ENCODE measurements at places on chromosomes 11 and 22.
A peak's percentile ranks its signal among the peaks of the same experiment; 100 is the strongest.

DNA sequence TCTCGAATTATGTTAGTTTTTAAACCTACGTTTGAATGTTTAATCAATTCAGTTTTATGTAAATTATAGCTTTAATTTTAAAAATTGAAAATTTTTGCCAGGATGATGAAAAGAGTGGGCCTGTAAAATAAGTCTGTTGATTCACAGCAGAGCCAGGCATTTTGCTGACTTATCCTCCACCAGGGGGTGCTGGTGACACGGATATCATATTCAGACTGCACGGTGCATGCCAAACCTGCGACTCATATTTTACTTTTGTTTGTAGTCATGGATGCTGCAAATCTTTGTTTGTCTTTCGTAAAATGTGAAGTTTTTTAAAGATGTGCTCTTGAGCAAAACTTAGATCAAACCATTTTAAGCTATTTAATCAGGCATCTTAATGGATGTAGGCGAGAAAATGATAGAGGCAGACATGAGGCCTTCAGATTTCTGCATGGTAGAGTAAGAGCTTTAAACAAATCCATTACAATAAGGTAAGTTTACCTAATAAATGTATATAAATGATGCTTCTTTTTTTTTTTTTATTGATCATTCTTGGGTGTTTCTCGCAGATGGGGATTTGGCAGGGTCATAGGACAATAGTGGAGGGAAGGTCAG lies 3.6 kb upstream of the OR8B3 start:
- DNase-seq = peak; percentile 86

- no peak for DNase-seq
These were observed 828.1 kb upstream of the FAT3 start for GRCh38 chr11:91396236-91397133.

GRCh38 chr11:125579811-125580210 lies 10.5 kb downstream of the EI24 start:
- DNase-seq = no peak

GRCh38 chr11:29159552-29160465 lies 857.0 kb downstream of the KCNA4 start:
- peak; percentile 57 for DNase-seq

DNA sequence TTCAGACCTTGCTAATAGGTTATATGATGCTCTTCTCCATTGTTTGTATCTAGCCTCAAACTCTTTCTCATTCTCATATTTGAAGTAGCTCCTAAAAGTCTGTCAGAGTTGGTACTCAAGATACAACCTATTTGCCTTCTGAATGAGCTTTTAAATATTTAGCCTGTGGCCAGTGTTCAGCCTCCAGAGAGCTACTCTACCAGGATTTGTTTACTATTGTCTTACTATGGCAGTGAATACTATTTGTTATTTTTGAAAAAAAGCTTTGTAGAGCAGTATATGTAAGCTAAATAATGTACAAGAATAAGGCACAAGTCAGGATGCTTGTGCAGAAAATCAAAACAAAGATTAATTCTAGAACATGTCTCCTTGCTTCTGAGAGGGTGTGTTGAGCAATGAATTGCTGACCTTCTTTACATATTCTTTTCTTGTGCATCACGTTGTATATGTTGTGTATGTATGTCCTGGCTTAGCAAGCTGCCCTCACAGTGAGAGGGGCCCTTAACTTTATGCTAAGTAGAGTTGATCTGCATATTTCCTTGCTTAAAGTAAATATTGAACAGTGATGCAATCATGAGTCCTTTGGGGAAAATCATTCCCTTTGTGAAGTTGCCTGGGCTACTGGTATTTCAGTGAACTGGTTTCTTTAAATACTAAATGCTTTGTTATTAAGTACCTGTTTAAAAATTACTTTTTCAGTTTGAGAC lies 438.0 kb downstream of the LUZP2 start:
- no peak for DNase-seq

GRCh38 chr11:104649002-104649401 lies 249.3 kb downstream of the CASP12 start:
- no peak for DNase-seq

- DNase-seq = no peak
These were observed 1.6 kb upstream of the IRF7 start for GRCh38 chr11:617199-617911.
